Stimulated activated CD4-positive, alpha-beta T cell treated with anti-CD3 and anti-CD28 coated beads, Interleukin-1b, Interleukin-23, amount 100 ng/mL, for 1 hour (primary cell): ENCODE measurements at places on chromosomes 6 and 20.

DNA sequence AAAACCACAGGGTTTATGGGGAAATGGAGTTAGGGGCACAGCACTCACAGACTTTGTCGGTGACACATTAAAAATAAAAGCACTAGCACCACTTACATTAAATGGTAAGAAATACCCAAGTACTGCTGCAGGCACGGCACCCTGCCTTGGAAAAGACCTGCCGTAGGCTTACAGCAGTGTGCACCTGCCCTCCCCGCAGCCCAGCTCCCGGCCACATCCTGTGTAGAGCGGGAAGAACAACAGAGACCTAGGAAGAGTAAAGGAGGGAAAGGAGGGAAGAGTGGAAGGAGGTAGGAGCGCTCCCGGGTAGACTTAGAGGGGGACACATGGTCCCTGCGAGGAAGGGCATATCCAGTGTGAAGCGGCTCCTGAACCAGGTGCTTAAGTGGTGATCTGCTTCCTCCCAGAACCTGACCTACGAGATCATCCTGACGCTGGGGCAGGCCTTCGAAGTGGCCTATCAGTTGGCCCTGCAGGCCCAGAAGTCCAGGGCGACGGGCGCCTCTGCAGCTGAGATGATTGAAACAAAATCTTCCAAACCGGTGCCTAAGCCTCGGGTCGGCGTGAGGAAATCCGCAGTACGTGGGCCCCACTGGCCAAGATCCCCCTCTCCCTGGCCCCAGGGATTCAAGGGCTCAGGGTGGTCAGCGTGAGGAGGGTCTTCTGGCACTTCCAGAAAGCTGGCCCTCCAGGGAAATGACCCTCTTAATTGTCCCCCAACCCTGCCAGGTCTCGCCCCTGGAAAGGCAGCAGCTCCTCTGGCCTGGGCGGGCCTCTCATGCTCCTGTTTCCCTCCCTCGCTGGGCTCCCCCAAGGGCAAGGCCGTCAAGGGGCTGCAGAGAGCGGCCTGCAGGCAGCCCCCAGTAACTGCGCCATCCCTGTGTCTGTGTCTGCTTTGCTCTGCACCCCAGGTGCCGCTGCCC, 55.5 kb downstream of the TCP11 start:
- DNase-seq: no peak

- DNase-seq: no peak
These were observed 185.5 kb upstream of the SALL4 start for GRCh38 chr20:51987812-51988211.

DNA sequence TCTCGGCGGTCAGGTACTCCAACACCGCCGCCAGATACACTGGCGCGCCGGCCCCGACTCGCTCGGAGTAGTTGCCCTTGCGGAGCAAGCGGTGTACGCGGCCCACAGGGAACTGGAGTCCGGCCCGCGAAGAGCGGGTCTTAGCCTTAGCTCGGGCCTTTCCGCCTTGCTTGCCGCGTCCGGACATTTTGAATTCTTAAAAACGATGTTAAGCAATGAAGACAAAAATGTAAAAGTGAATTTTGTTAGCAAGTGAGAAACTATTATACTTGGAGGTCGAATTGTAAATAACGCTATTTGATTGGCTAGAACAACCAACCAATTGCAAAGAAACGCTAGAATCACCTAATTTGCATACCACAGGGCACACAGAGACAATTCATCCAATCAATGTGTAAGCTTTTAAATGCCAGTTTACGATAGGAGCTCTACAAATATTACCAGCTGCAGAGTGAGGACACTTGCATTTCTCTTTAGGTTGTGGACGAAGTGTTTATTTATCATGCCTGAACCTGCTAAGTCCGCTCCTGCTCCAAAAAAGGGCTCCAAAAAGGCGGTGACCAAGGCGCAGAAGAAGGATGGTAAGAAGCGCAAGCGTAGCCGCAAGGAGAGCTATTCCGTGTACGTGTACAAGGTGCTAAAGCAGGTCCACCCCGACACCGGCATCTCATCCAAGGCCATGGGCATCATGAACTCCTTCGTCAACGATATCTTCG, 112.0 kb downstream of the HFE start:
- DNase-seq: no peak

DNA sequence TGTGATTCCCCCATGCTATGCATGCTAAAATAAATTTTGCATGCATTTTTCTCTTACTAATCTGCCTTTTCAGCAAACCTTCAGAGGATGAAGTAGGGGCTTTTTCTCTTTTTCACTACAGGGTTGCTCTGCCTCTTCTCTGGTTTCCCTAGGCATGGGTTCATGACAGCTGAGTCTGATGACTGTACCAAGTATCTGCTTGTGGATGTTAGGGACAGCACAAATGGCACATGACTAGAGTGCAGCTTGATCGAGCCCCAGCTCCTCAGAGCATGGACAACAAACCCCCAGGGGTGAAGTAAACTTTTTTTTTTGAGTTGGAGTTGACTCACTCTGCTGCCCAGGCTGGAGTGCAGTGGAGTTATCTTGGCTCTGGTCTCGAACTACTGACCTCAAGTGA, 57.1 kb upstream of the GCM1 start:
- no peak for DNase-seq

DNA sequence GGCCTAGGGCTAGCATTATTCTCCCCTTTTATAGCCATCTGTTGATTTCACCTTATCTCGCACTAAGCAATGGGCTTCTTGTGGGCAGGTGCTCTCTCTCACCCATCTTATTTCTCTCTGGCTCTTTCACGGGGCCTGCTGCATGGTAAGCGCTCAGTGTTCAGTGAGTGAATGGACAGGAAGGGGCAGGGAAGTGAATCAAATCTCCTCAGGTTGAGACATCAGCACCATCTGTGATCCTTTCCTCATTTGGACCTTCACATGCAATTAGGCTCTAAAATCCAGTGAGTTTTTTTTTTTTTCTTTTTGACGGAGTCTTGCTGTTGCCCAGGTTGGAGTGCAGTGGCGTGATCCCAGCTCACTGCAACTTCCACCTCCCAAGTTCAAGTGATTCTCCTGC, 76.5 kb upstream of the EZR start:
- DNase-seq: no peak

- DNase-seq: no peak
These were observed 39.1 kb upstream of the FOXO3 start for GRCh38 chr6:108521616-108522107.

- no peak for DNase-seq
These were observed 46.8 kb downstream of the INSM1 start for GRCh38 chr20:20414640-20415220.

GRCh38 chr20:11118802-11119380, 445.1 kb upstream of the JAG1 start:
- DNase-seq: no peak

DNA sequence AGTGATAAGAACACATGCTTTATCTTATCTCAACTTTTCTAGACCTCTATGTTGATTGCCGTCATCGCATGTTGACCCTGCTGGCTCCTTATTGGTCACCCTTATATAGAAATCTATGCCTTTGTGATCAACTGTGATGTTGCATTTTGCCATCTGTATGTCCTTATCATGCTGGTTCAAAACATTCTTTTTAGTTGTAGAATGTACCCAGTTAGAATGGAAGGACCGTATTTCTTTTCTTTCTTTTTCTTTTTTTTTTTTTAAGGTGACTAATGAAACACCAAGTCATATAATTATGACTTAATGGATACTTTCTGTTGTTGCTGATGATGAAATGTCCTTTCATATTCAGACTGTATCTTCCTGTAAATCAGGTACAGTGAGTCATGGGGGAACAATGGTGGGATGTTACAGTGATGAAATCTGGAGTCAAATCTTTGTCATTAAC, 145.9 kb upstream of the CITED2 start:
- DNase-seq: no peak

DNA sequence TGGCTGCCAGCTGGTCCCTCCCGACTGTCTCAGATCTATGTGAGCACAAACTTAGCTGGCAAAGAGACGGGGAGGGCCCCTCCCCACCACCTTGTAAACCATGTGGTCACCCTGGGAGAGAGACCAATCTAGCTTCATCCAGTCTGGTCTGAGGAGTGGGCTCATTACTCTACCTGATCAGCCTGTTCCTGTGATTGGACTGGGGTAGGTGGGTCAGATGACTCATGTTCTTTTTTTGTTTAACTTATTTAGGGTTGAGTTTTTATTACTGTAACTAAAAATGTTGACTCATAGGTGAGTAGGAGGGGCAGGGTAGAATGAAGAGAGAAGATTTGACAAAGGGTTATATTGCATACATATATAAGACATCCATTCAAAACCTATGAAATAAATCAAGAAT, 4.7 kb downstream of the GSTA4 start:
- DNase-seq: no peak

GRCh38 chr20:23645575-23645974, 7.8 kb upstream of the CST3 start:
- no peak for DNase-seq

- no peak for DNase-seq
These were observed 344.7 kb downstream of the CDH26 start for GRCh38 chr20:60302875-60303274.

GRCh38 chr6:90428514-90428913, 131.9 kb upstream of the BACH2 start:
- DNase-seq: no peak

DNA sequence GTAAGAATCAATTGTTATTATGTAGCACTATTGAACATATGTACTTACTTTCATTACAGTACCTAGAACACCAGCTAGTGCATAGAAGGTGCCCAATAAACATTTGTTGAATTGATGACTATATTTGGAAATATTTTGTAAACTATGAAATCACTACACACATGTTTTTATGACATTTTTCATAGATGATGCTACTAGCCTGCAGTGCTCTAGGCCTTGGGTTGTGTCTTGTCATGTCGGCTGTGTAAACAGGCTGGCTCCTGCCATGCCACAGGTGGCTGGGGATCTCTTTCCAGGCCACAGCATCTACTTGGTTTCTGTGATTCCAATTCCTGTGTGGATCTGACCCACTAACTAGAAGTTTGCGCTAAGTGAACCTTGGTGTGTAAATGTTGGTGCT, 43.3 kb upstream of the EDN1 start:
- DNase-seq: no peak

- DNase-seq: no peak
These were observed 148.0 kb upstream of the PLN start for GRCh38 chr6:118400098-118400497.

DNA sequence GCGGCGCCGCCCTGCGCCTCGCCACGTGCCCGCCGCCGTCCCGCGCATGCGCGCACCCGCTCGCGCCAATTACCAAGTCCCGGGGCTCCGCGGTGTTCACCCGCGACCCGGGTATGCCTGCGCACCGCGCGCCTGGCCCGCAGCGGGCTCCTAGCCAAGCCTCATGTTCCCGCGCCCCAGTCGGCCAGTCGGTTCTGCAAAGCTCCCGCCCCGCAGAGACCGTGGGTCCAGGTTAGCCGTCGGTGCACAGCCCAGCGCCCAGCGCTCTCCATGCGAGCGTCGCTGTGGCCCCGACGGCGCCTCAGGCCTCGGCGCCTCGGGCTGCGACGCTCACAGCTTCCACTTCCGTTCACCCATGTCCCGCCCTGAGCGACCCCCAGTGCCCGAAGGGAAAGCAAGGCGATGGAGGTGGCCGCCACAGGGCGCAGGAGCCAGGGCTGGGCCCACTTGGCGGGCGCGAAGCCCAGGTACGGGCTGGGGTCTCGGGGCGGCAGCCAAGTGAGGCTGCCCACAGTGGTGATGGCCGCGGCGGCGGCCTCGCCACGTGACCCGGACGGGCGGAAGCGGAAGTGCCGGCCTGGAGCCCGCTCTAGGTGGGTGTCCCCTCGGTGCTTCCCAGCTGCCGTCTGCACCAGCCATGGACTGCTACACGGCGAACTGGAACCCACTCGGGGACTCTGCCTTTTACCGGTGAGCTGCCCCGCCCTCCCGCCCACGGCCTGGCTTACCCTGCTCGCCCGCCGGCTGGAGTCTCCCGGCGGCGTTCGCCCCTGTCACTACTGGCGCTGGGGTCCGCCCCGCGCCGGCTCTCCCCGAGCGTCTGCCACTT, at the start of the genes PCED1A and VPS16:
PCED1A (minus strand) TSS at position 518 of the 829 bp plus-strand sequence. CDS start 743 bp downstream, outside the sequence.
VPS16 (plus strand) TSS at position 608 of the 829 bp plus-strand sequence; CDS start at position 638, 30 bp downstream.
- peak; percentile 74 for DNase-seq

- no peak for DNase-seq
These were observed 82.7 kb upstream of the FOXC1 start for GRCh38 chr6:1527073-1527457.

- no peak for DNase-seq
These were observed 9.9 kb downstream of the GSTA4 start for GRCh38 chr6:52985228-52985627.

GRCh38 chr20:35318502-35319157, 26.4 kb upstream of the FAM83C start:
- no peak for DNase-seq

GRCh38 chr6:88599571-88599970, 363.8 kb downstream of the RNGTT start:
- no peak for DNase-seq

DNA sequence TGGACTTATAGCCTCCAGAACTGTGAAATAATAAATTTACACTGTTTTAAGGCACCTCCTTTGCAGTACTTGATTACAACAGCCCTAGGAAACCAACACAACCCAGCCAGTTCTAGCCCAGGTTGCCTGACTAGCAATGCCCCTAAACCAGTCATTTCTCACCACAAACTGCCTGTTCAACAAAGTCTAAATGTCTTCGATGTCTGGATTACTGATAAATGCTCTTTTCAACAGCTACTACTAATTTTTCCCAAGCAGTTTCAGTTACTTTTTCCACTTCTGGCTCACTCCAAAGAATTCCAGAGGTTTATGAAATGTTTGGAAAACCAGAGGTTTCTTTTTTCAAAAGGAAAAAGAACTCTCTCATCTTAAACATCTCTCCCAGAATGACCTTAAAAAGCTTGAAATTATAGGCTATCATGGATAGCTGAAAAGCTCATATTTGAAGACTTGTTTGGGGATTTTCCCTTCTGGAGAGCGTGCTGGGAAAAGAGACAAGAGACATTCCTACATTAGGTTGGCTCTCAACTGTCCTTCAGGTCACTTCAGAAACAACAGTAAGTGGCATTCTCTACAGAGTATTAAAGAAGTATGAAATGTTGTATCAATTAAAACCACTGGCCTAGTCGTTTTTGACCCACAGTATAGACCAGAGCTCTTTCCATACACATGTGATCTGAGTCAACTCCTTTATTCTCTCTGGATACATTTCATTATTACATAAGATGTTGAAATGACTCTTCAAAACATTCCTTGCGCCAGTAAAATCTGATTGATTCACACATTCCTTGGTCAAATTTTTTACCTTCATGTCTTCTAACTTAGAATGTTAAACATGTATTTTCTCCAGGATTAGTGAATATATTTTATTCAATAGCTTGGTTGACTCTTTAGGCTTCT, 265.9 kb downstream of the COL12A1 start:
- no peak for DNase-seq

GRCh38 chr6:26520237-26520849, 17.8 kb upstream of the HMGN4 start:
- no peak for DNase-seq

- no peak for DNase-seq
These were observed 327.0 kb downstream of the NRN1 start for GRCh38 chr6:5679691-5680090.

DNA sequence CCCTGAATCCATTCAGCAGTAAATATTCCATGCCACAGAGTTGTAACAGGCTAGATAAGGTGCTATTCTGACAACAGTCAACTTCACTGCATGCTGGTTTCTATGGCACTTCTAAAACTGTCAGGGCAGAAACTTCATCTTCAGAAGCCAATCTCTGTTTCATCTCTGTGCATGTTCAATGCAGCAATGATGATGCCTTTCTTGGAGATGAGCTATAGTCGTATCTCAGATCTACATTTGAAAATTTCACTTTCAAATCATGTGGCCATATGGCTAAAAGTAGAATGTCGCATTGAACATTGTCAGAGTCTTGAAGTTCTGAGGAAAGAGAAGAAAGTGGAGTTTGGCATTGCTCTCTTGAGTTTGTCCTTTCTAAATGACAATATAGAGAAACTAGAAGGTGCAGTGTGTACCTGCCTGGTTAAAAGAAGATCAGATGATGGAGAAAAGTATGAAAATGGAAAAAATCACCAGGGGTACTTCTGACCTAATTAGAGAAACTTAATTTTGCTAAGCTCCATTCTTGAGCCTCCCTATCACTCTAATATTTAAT, 49.0 kb upstream of the VSTM2L start:
- DNase-seq: no peak
